ENCODE measurements at places on chromosomes 4 and X.

- DNase-seq, result peak; percentile 19
These were observed 63.5 kb upstream of the WDR17 start for GRCh38 chr4:176002007-176002613.

DNA sequence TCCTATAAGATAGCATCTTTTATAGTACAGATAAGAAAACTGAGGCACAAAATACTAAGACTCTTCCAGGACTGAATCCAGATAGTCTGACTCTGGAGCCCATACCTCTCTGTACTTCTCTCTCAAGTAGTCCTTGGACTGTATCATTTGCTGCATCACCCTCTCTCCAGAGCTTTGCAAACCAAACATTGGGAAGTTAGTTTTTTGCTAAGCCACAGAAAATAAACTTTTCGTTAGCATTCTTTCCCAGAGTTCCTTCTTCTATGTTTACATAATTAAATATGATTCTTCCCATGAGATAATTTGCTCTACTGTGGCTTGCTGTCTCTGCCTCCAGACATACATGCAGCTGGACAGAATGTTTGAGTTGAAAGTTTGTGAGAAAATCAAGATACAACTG is 22.0 kb downstream of the PPEF2 start:
- DNase-seq, result no peak

DNA sequence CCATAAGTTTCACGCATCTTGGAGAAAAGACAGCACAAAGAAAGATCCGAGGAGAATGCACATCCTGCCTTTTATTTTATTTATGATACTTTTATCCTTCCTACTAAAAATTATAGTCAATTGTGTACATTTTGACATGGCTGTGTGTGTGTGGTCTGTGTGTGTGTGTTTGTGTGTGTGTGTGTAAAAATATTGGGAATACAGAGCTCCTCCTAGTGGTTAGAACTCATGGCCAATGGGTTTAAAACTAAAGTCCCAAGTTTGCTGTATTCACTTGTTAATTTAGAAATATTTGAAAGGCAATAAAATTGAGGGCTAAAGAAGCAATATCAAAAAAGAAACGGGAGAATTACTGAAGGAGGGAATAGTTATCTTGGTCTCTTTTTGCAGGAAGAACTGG is 47.5 kb downstream of the NKX6-1 start:
- DNase-seq, result peak; percentile 3

DNA sequence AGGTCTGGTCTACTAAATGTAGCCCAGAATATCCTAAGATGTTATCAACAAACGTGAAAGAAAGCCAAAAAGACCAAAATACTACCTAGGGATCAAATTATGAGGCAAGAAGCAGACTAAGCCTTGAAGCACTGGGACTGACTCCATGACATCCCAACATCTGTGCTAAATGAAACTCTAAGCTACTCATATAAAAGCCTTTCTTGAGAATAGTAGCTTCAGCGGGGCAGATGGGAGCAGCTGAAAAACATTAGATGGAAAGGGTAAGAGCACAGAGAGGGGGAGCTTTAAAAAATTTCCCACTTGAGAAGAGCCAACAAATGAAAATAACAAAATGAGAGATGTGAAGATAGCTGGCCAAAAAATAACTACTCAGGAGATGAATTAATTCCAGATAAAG is 81.7 kb downstream of the MAD2L1 start:
- DNase-seq, result no peak
